ENCODE measurements at places on chromosomes 1 and 21.

GRCh38 chr1:12666141-12666735 lies 22.4 kb downstream of the AADACL4 start:
- no peak for DNase-seq

DNA sequence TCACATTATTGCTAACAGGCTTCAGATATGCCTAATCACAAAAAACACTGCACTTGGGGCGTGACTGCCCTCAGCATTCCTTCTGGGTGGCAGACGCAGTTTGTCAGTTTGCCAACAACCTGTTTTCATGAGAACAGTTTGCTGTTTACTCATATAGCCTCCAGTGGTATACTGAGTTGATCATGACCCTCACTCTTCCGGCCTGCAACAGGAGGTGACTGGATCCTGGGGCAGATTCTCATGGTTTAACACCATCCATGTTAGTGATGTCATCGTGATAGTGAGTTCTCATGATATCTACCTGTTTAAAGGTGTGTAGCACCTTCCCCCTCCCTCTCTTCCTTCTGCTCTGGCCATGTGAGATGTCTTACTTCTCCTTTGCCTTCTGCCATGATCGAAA lies 555.2 kb downstream of the PLPP3 start:
- DNase-seq: no peak

- DNase-seq: peak; percentile 47
Observed at GRCh38 chr1:228781161-228781808, 46.0 kb downstream of the RHOU start.

DNA sequence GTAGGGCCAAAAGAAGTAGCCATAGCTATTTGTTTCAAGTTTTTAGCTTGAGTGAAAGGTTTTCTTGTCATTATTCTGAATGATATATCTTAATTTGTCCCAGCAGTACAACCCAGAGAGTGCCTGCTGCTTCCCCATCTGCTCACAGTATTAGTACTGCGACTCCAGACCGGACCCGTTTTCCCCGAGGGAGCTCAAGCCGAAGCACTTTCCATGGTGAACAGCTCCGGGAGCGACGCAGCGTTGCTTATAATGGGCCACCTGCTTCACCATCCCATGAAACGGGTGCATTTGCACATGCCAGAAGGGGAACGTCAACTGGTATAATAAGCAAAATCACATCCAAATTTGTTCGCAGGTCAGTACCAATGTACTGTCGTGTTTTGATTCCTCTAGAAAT lies 37.2 kb upstream of the C1orf115 start:
- no peak for DNase-seq

DNA sequence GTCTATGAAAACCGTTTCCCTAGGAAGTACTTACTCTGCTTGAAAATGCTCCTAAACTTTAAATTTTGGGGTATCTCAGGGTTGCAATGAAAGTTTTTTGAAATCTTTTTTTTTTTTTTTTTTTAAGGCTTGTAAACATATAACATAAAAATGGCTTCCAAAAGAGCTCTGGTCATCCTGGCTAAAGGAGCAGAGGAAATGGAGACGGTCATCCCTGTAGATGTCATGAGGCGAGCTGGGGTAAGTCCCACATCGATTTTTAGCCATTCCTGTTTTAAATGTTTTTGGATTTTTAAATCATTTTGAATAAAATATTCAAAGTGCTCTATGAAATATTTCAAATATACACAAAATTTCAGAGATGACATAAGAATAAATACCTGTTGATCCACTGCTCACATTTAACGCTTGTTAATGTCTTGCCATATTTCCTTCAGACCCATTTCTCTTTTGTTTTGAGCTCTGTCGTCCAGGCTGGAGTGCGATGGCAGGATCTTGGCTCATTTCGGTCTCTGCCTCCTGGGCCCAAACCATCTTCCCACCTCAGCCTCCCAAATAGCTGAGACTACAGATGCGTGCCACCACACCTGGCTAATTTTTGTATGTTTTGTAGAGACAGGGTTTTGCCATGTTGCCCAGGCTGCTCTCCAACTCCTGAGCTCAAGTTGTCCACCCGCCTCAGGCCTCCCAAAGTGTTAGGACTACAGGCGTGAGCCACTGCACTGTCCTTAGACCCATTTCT lies 1.3 kb downstream of the PARK7 start:
- DNase-seq: no peak

DNA sequence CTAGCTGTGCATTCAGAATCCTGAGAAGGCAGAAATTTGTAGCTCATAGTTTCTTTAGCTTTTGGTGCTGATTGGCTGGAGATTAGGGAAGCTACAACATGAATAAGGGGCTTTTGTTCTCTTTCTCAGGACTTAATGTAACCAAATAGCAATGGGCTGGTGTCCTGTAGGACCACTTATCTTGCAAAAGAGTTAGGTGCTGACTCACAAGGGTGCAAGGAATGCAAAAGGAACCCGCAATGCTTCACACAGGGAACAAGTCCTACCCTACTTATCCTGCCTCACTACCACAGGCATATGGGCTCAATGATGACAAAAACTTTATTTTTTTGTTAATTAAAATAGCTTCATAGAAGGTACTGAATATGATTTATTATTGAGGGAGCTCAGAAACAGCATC lies 541.5 kb downstream of the AMY1C start:
- DNase-seq: no peak

- DNase-seq: no peak
Observed at GRCh38 chr1:203649551-203649998, 22.9 kb downstream of the ATP2B4 start.

- no peak for DNase-seq
Observed at GRCh38 chr1:16093611-16094010, 20.2 kb upstream of the FAM131C start.

DNA sequence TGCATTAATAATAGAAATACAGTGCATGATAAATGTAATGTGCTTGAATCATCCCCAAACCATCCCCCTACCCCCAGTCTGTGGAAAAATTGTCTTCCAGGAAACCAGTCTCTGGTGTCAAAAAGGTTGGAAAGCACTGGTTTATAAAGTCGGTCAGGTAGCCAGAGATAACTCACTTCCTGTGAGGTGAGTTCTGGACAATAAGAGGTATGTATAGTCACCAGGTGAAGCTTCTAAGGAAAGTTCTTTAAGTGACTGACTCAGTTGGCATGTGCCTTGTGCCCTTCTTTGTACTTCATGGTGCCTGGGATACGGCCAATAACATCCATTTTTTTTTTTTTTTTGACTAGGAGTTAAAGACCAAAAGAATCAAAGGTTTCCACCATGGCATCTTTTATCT lies 103.7 kb downstream of the GPATCH2 start:
- DNase-seq: no peak

- DNase-seq: no peak
Observed at GRCh38 chr1:165842023-165842670, 14.7 kb downstream of the UCK2 start.

DNA sequence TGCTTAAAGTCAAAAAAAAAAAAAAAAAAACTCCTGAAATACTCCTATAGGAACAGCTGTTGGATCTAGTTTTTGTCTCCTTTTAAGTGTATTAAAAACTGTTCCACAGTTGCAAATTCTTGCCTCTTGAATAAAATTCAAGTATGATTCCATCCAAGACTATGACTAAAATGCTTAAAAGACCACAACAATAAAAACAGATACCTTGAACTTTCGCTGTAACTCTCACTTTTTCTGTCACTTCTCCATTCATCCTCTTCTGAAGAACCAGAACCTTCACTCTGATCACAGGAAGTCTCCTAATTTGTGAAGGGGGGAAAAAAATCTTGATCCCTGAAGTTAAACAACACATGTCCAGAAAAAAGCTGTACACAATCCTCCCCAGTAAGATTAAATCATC lies 55.0 kb upstream of the PSMG1 start:
- peak; percentile 6 for DNase-seq

DNA sequence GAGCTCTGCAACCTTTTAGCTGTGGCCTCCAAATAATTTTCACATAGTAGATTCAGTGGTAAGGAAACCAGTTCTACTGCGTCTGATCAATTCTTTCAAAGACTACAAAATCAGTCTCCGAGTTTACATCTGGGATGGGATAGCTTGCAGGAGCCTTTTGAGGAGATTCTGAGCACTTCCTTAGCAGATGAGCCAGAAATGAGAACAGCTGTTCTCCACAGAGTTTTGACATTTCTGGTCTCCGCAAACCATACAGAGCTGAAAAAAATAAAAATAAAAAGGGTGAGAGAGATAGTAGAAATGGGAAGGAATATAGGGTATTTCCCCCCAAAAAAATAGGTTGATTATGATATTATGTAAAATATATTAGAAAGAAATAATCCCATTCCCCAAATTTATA lies 119.3 kb downstream of the LYPLAL1 start:
- DNase-seq: no peak

DNA sequence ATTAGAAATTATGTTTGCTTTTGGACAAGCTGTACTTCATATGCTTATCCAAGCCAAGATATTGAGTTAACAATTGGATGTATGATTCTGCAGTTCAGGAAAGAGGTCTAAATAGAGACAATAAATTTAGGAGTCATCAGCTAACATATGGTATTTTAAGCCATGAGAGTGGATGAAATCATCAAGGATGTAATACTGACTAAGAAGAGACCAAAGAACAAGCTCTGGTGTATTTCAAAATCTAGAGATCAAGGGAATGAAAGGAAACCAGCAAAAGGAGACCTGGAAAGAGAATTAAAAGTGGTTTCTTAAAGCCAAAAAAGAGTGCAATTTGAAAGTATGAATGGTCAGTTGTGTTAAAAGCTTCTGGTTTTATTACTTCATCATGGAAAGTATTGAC lies 183.6 kb upstream of the BEND5 start:
- peak; percentile 38 for DNase-seq

DNA sequence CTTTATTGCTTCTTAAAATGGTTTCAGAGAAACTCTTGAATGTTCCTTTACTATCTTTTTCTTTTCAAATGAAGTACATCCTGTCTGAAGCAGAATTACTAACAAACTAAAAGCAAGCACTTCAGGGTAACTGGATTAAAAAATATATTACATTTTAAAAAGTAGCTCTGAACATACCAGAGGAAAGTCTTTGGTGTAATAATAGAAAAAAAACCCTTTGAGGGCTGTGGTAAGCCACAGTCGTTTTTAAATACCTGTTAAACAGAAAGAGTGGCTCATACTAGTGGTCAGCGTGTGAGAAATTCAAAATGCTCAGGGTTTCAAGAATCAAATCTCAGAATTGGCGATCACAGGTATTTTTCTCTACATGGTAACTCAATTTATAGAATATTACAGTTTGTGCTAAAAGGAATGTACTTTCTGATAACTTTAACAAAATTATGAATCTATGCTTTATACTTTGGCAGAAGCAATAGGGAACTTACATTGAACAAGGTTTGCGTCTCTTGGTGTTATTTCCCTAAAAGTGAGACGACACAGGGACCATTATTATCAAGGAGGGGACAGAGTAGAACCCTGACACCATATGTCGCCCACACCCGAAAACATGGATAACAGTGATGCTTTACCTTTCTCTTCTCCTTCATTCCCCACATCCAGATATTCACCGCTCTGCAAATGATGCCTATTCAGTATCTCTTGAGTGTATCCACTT lies 97.0 kb upstream of the DPH5 start:
- no peak for DNase-seq

- no peak for DNase-seq
Observed at GRCh38 chr1:151711044-151711800, 5.4 kb downstream of the CELF3 start.

DNA sequence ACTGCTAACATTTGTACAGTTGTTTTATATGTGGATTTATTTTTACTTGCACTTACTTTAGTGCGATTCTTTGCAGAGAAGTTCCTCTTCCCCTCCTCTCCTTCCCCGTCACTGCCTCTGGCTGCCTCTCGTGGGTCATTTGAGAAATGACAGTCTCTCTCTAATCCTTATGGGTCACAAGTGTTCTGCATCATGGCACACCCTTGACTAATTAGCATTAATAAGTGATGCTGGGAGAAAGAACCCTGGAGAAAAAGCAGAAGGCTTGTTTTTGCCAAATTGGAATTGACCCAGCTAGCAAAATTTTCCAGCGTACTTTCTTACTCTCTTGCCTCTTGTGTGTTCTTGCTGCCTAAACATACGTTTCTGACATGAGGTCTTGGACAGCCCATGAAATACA lies 301.2 kb downstream of the DUSP10 start:
- DNase-seq: peak; percentile 17

DNA sequence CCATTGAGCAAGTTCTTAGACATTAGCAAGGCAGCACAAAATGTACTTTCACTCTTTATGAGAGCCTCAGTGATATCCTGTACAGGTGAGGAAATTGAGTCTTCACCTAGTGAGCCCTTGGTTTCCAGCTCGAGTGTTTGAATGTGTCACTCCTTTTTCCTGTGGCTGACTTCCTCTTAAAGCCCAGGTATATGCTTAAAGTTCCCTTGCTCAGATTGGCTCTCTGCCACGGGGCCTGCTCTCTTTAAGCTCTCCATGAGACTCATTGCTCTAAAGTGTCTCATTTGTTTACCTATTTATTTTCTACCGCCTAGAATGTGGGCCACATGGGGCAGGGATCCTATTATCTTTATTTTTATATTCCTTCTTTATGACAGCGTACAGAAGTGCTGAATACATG lies 324.9 kb downstream of the SIPA1L2 start:
- no peak for DNase-seq

DNA sequence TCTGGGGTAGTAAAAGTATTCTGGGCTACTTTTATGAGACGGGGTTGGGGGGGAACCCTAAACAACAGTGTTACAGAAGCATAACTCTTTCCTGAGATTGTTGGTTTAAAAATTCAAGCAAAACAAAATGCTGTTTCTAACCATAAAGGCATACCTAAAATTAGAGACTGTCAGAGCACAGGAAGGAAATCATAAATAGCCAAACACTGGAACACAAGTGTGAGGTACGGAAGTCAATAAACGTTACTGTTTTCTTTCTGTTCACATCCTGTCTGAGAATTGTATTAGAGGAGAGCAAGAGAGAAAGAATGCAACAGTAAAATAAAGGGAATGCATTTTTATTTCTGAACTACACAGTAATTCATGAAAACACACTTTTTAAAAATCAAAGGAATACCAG lies 42.8 kb upstream of the IL12RB2 start:
- DNase-seq: no peak

GRCh38 chr1:77986810-77987209 lies 7.9 kb upstream of the FUBP1 start:
- DNase-seq: no peak

GRCh38 chr1:156480411-156481192 lies 20.0 kb downstream of the MEF2D start:
- DNase-seq: no peak

GRCh38 chr1:45586769-45587168 lies 2.9 kb downstream of the NASP start:
- no peak for DNase-seq

GRCh38 chr1:208100906-208101305 lies 143.3 kb downstream of the PLXNA2 start:
- no peak for DNase-seq

GRCh38 chr1:145961425-145962156 lies 2.8 kb downstream of the ANKRD34A start:
- no peak for DNase-seq
